Stimulated activated CD4-positive, alpha-beta T cell treated with anti-CD3 and anti-CD28 coated beads, Interleukin-12 subunit alpha, Interleukin-12 subunit beta, amount 100 ng/mL, for 4 hours (primary cell): ENCODE measurements at places on chromosomes 5 and 9.

GRCh38 chr5:167850911-167851310 lies 440.5 kb upstream of the WWC1 start:
- no peak for DNase-seq

- no peak for DNase-seq
Measured at GRCh38 chr5:171582849-171583248, 163.4 kb downstream of the FGF18 start.

DNA sequence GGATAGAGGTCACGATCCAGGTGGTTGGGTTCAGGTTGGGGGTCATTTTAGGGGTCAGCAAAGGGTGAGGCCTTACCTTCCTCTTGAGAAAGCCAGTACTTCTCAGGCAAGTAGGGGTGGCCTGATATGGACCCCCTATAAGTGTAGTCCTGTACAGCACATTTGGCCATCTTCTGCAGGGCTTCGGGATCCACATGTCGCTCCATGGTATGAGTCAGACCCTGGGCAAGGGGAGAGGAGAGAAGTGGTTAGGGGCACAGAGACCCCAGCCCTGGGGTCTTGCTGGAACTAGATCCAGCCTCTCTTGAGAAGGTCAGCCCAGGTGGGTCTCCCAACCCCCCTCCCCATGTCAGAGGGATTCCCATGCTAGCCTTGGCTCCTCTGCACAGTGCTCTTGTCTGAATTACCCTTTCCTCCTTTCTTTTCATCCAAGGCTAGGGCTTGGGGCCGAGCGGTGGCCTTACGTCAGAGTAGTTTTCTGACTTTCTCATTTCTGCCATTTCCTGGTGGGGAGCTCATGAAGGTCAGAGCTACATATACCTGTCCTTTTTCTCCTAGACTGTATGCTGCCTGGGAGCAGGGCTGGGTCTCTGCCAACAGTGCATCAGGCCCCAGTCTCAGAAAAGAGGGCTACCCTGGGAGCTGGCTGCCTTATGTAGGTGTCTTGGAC lies 9.0 kb upstream of the MYORG start:
- DNase-seq, result no peak

- no peak for DNase-seq
Measured at GRCh38 chr5:153881687-153882086, 157.0 kb downstream of the FAM114A2 start.

- DNase-seq, result no peak
Measured at GRCh38 chr9:79880626-79881025, 308.9 kb downstream of the TLE4 start.

DNA sequence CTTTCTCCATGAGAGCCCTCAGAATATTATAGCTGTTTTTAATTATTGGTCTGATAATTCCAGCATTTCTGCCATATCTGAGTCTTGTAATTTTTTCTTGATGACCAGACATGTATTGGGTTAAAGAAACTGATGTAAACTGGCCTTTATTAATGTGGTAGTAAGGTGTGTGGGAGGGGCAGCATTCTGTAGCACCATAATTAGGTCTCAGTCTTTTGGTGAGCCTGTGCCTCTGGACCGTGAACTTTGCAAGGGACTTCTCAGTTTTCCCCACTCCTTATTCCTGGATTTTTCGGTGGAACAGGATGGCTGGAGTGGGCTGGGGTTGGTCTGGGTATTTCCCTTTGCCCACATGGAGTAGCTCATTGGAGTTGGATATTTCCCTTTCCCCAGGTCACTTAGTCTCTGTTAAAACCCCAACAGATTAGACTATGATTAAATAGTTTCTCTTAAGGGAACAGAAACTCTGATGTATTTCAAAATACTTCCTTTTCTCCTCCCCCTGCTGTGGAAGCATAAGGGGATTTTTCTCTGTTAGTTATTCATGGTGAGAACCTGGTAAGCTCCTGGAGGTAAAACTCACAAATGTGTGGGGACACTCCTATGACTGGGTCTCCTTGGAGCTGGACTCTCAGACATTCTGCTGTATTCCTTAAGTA lies 52.4 kb downstream of the FSD1L start:
- DNase-seq, result no peak

DNA sequence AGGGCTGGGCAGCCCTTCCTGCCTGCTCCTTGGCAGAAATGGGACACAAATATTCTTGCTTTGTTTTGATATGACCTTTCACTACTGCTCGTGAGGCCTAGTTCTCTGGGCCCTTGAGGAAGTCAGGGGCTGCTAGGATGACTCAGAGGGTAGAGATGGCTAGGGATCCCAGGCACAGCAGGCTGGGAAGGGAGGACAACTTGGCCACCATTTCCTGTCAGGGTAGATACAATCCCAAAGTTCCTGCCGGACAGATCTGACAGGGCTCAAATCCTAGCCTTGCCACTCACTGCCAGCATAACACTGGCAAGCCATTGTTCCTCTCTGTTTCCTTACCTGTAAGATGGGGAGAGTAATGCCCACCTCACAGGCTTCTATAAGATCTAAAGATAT lies 31.7 kb upstream of the MEIKIN start:
- no peak for DNase-seq

- DNase-seq, result no peak
Measured at GRCh38 chr9:68912561-68912960, 101.4 kb downstream of the PRKACG start.

DNA sequence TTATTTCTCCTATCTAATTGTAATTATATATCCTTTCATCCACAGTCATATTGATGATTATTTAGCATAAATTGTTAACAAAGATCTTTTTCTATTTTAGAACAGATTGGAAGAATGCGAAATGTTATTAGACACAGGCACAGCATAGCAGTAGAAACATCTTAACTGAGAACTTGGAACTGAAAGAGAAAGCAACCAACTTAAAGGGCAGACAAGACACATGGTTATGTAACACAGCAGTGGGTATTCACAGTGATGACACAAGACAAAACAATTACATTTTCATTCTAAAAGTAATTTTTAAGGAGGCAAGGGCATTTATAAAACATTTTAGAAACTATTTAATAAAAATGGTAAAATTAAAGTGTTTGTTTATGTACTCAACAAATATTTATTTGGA lies 57.7 kb upstream of the MEF2C start:
- no peak for DNase-seq

GRCh38 chr5:113632996-113633395 lies 119.5 kb downstream of the YTHDC2 start:
- DNase-seq, result no peak

- DNase-seq, result no peak
Measured at GRCh38 chr9:2087500-2088313, 72.6 kb downstream of the SMARCA2 start.

- DNase-seq, result no peak
Measured at GRCh38 chr9:112648624-112649023, 69.3 kb downstream of the INIP start.

DNA sequence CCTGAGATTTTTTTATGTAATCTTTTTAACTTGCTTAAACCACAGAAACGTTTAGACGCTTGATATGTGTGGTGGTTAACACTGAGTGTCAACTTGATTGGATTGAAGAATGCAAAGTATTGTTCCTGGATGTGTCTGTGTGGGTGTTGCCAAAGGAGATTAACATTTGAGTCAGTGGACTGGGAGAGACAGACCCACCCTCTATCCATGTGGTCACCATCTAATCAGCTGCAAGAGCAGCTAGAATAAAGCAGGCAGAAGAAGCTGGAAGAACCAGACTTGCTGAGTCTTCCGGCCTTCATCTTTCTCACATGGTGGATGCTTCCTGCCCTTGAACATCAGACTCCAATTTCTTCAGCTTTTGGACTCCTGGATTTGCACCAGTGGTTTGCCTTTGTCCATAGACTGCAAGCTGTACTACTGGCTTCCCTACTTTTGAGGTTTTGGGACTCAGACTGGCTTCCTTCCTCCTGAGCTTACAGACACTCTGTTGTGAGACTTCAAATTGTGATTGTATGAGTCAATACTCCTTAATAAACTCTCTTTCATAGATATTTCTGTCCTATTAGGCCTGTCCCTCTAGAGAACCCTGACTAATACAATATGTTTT lies 816.0 kb upstream of the CDH9 start:
- no peak for DNase-seq

DNA sequence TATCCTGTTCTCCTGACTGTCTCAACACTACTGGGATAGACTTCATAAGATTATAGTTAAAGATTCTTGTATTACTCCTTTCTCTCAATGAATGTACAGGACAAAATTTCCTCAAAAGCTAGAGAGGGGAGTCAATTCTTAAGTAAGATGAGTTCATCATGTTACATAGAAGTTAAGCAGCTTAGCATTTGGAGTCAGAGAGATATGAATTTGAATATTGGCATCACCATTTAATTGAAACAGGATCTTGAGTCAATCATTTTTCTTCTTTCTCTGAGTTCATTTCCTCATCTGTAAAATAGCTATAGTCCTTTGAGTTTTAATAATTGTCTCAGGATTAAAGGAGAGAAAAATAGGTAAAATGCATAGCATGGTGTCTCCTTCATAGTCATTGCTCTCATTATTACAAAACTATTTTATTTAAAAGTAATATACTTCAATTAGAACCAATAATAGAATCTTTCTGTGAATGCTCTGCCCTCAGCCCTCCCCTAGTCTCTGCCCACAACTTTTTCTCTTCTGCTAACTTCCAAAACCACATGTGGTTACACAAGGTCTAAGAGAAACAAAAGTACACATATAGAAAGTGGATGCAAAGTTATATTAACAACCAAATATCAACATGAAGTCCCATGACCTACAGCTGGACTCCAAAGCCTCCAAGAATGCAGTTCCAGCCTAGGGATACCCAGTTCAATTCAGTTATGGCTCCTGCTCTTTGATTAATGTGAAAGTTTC lies 265.6 kb downstream of the TLE1 start:
- DNase-seq, result no peak

GRCh38 chr5:71821029-71821428 lies 102.0 kb downstream of the CARTPT start:
- no peak for DNase-seq

GRCh38 chr9:121949364-121949763 lies 143.7 kb downstream of the TTLL11 start:
- no peak for DNase-seq
